Umbilical cord (tissue), 2 donors: ENCODE measurements at places on chromosomes 1 and 21.

DNA sequence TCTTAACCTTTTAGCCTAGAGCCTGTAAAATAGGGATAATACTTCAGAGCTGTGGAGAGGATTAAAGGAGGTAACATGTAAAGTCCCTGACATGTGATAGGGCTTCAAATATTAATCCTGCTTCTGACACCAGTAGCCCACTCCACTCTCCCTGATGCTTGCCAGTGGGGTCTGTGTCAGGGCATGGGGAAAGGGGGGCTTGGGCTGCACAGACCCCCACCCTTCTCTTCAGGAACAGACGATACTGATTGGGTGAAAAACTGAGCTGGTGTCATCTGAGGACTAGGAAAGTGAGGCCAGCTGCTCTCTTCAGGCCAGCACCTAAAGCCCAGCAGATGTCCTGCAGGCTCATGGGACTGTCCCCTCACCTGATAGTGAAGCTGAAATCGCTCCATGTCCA, 27.0 kb upstream of the MEF2D start:
- DNase-seq, result no peak

DNA sequence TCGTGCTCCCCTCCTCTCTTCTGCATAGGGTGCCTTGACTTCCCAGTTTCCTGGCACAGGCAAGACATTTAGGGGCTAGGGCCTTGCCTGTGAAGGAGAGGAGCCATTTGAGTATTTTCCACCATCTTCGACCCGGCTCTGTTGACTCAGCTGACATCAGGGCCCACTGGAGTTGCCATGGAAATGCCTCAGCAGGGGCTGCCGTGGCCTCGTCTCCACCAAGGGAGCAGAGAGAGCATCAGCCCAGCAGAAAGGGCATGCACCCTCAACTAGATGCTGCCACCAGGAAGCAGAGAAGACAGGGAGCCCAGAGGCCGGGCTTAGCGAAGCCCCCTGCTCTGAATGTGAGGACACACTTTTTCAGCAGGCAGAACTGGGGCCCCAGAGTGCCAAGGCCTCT, 101.9 kb upstream of the ACTL8 start:
- DNase-seq, result no peak

DNA sequence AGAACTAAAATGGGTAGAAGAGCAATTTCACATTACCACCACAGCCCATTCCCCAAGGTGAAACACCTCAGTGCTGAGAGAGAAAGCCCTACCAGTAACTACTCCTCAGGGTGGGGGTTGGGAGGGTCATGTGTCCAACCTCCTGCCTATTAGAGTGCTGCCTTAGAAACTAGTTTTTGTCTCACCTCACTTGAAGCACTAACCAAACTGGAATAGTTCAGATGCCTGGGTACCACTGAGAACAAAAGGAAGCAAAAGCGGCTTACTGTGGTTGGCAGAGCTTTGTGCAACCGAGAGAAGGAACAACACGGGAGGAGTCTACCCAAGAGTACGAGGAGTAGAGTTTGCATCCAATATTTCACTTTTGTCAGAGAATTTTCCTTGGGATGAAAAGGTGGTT, 1207.5 kb upstream of the ADGRL2 start:
- DNase-seq, result no peak

GRCh38 chr1:11449100-11449403, 29.9 kb upstream of the DISP3 start:
- no peak for DNase-seq

- DNase-seq, result no peak
Observed at GRCh38 chr1:65564493-65564892, 144.0 kb downstream of the LEPR start.

DNA sequence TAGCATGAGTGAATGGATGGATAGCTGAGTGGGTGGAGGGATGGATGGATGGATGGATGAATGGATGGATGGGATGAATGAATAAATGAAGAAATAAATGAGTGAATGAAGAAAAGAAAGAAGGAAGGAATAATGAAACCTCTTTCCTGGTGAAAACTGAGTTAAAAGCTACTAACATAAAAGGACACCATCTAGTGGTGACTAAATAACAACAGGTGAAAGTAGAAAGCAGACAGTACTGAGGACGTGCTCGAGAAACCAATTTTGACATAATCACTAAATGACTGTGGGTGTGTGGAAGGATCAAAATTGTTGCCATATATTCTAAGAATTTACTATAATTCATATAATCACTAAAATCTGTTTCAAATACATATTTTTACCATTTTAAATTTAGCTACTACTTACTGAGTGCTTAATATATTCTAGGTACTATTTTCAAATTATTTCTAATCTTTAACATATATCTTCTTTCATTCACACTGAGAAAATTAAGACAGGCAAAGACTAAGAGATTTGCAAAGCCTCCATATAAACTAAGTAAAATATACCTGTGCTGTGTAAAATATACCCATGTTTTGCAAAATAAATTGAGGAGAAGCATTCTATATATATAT, 522.9 kb downstream of the LRRIQ3 start:
- DNase-seq, result peak; percentile 18

- DNase-seq, result no peak
Observed at GRCh38 chr1:65494671-65495070, 74.2 kb downstream of the LEPR start.

DNA sequence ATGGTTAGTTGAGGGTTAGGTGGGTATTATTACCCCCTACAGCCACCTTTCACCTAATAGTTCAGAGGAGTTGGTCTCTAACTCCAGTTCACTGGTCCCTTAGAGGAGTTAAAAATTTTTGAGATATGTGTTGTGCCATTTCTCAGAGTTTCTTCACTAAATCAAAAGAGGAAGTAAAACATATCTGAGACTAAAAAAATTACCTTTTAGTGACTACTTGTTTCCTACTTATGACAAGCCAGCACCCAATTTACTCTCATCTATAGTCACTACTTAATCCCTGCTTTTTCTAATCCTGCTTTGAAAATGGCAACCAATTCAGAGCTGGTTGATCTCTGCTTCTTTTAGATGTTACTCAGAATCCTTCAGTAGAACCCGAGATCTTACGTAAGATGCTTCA, 1316.8 kb upstream of the B3GALT2 start:
- no peak for DNase-seq

- DNase-seq, result no peak
Observed at GRCh38 chr21:17866590-17866989, 47.4 kb upstream of the C21orf91 start.

- DNase-seq, result peak; percentile 49
Observed at GRCh38 chr1:230725256-230726012, 11.5 kb upstream of the AGT start.

- DNase-seq, result no peak
Observed at GRCh38 chr1:92262516-92262915, 36.3 kb downstream of the GLMN start.

DNA sequence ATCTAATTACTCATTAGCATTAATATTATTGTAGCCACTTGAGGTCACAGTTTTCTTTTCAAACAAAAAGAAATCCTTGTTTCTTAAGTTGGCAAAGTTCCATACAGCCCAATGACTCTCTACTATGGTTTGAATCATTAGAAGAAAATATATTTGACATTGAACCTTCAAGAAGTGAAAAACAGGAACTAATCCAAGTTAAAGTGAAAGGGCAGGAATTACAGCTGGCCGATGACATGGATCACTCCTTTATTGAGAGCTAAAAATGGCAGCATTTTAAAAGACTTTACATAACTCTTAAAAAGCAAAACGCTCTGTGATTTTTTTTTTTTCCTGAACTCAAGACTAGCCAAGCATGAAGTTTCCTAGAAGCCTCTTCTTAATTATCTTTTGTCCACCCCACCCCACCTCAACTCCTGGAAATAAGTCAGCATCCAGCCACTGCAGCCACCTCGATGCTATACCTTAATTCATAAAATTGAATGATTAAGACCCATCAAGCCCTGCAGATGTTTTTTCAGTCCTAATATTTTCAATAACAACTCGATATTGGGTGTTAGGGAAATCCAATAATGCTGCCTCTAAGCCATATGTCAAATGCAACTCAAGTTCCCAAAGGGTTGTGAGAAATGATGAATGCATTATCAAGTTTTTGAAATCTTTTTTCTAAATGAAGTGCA, 323.1 kb downstream of the HHIPL2 start:
- peak; percentile 43 for DNase-seq

- DNase-seq, result no peak
Observed at GRCh38 chr1:41171266-41171874, 70.7 kb downstream of the SCMH1 start.

- peak; percentile 82 for DNase-seq
Observed at GRCh38 chr1:114108751-114109255, 44.9 kb downstream of the SYT6 start.

DNA sequence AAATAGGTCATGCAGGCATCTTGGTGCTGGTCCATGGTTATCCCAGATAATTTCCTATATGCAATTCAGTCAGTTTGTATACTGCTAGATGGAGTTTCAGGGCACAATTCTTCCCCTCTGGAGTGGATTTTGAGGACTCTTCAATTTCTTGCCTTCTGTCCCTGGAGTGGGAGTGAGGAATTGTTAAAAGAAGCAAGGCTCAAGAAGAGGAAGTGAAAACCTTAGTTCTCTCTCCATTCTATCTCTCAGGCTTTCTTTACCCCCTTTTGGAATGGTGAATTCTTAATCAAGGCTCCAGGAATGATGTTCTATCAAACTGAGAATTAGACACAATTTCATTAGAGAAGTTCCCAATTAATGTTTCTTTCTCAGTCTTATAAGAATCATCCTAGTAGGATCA, 67.1 kb downstream of the RWDD3 start:
- DNase-seq, result no peak

DNA sequence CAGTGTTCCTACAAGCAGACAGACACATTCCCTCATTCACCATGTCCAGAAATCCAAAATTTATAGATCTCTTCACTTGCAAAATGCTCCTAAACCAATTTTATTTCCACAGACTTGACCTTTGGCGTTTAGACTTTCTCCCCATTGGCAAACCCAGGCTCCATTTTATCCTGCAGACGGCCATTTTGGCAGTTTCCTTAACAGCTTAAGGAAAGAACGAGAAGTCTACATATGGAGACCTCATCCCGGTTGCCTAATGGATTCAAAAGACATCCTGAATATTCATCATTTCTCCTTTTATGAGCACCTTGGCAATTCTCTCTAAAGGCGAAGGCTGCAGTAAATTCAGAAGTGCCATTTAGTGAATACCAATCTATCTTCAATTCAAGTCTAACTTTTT, 132.9 kb downstream of the HLX start:
- no peak for DNase-seq

- no peak for DNase-seq
Observed at GRCh38 chr1:114082867-114083585, 70.6 kb downstream of the SYT6 start.

DNA sequence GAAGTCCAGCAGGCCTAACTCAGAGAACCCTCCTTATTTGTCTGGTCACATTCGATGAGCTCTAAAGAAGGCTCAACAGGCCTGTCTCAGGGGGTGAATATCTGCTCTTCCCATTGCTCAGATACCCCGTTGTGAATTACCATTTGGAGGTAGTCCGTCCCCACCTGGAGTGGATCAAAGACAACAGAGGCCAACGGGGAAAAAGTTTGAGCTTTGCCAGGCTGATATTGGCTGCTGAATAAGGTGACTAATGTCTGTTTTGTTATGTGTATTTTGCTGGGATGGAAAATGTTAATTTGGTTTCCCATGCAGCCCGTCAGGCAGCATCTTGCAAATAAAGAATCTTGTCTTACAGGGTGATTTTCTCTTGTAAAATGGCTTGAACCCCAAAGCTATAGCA, 69.2 kb upstream of the EPS8L3 start:
- DNase-seq, result no peak

DNA sequence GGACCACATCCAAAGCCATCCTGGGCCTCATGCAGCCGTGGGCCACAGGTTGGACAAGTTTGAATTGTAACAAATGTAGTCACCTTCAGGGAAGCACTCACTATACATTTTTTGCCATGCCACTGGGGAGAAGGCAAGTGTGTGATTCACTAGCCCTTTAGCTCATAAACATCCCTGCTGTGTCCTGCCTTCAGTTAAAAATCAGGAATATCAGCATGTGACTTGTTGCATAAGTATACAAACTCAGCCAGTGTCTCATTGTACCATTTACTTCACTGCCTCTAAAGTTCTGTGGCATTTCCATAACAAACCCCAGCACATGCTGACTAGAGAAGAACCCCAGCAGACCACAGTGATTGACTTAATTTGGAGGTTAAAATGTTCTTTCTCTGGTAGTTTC, 142.0 kb upstream of the C1orf105 start:
- DNase-seq, result no peak

DNA sequence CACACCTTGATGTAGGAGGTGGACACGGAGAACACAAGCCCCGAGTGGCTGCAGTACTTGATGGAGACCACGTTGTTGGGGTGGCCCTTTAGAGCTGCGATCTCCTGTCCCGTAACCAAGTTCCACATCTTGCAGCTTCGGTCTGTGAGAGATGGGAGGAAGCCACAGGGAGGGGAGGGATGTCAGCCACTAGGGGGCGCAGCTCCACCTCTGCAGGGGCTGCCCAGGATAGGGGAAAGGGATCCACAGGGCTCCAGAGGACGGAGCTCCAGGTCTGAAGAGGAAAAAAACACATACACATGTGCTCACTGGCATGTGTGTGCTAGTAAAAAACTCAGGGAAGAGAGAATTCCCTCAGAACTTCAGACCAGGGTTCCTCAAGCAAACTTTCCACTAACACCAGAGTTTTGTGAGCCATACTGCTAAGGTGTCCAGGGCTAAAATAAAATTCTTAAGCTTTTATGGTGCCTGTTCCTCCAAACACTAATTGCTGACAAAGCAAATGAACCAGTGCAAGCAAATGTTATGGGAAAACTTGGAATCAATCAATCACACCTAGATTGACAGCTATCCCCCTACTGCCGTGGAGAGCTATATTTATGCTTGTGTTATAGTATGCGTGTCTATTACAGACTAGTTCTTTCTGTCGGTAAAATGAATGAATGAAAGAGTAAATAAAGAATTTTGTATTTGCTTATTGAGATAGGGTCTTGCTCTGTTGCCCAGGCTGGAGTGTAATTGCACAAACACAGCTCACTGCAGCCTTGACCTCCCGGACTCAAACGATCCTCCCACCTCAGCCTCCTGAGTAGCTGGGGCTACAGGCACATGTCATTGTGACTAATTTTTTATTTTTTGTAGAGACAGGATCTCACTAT, 43.7 kb downstream of the KIF21B start:
- DNase-seq, result no peak

DNA sequence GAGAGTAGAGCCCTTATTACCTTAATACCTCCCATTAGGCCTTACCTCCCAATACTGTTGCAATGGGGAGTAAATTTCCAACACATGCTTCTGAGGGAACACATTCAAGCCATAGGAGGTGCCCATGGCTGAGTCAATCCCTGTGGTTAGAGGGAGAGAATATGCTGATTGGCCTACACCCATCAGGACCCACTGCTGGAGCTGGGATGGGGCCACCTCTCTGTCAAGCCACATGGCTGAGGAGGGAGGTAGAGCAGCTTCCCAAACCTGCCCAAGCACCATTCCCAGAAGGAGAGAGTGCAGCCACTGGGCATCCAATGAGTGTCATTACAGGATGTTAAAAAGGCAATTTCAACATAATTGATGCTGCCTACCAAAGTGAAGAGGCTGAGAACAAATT, 228.1 kb downstream of the C1orf94 start:
- DNase-seq, result no peak
